ENCODE measurements at places on chromosomes 3 and 15.

GRCh38 chr15:20353966-20354883 is 187.4 kb downstream of the GOLGA6L6 start:
- DNase-seq, result no peak

GRCh38 chr3:50661321-50661837 is 13.3 kb upstream of the DOCK3 start:
- no peak for DNase-seq

GRCh38 chr15:40254452-40254851 is 15.6 kb downstream of the PAK6 start:
- no peak for DNase-seq

DNA sequence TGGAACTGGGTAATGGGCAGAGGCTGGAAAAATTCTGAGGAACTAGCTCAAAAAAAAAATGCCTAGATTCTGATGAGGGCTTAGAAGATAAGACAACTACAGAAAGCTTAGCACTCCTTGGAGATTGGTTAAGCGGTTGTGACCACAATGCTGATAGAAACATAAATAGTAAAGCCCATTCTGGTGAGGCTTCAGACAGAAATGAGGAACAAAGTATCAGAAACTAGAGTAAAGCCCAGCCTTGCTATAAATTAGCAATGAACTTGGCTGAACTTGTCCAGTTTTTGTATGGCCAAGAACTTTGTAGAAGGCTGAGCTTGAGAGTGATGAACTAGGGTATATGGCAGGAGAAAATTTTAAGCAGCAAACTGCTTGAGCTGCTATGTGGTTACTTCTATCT is 25.4 kb downstream of the GOLGB1 start:
- DNase-seq, result no peak

DNA sequence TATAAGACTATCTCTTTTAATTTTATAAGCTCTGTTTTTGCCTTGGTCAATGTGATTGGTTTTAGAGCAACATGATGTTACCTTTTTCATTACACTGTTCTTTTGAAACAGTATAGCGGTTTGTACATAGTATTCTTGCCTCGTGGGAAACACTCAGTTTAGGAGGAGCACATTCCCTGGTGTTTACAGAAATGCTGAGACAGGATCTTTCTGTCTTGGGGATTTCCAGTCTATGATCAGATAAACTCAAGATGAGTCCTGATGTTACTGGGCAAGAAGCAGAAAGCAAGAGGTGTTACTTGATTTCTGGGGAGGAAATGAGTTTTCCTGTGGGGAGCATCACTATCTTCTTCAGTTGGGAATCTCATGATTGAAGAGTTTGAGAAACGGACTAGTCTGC is 2.5 kb downstream of the TMEM266 start:
- no peak for DNase-seq

DNA sequence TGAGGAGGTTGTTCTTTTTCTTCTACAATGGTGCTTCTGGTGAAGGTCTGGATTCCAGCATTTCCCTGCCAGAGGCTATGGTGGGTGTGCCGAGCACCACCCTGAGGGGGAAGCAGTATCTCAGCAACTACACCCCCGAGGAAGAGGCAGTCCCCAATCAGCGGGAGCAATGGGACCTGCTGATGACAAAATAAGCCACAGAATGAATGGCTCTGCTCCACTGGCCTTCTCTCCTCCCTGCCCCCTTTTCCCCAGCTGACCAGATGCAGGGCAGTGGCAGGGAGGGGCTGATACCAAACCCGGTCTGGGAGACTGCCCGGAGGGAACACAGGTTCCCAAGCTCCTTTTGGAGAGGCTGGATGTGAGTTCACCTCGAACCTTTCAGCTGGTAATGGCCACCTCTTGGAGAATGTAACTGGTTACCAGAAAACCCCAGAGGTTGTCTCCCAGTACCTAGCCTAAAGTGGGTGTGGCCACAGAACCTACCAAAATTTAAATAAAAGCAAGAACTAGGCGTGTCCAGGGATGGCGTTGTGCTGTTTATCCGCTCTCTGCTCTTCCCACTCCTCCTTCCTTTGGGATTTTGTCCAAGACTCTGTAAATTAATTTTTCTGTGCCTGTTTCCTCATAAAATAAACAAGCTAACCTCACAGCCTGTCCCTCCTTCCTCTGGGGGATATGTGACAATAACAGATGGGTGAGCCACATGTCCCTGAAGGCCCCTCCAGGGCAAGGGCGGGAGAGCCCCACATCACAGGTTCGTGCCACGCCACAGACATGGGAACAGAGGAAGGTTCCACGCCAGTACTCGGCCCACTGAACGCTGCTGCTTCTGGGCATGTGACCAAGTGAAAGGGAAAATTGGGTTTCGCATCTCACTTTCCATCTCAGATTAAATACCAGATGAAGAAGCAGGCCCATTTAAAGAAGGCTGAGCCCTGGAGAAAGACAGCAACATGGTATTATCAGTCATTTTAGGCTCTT is 35.1 kb upstream of the SPTBN5 start:
- no peak for DNase-seq

- DNase-seq, result no peak
Measured at GRCh38 chr3:33145901-33146580, 32.2 kb downstream of the CRTAP start.

- DNase-seq, result no peak
Measured at GRCh38 chr3:72630969-72631344, 217.3 kb downstream of the SHQ1 start.

DNA sequence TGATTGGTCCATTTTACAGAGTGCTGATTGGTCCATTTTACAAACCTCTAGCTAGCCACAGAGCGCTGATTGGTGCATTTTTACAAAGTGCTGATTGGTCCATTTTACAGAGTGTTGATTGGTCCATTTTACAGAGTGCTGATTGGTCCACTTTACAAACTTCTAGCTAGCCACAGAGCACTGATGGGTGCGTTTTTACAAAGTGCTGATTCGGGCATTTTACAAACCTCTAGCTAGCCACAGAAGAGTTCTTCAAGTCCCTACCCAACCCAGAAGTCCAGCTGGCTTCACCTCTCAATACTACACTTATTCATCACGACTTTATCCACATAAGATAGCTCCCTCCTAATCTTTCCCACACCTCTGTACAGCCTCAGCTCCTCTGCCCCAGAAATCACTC is 899.8 kb downstream of the TUSC7 start:
- DNase-seq, result no peak

DNA sequence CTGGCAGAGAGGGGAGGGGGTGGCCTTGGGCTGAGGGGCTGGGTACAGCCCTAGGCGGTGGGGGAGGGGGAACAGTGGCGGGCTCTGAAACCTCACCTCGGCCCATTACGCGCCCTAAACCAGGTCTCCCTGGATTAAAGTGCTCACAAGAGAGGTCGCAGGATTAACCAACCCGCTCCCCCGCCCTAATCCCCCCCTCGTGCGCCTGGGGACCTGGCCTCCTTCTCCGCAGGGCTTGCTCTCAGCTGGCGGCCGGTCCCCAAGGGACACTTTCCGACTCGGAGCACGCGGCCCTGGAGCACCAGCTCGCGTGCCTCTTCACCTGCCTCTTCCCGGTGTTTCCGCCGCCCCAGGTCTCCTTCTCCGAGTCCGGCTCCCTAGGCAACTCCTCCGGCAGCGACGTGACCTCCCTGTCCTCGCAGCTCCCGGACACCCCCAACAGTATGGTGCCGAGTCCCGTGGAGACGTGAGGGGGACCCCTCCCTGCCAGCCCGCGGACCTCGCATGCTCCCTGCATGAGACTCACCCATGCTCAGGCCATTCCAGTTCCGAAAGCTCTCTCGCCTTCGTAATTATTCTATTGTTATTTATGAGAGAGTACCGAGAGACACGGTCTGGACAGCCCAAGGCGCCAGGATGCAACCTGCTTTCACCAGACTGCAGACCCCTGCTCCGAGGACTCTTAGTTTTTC is 4.9 kb downstream of the ISL2 start:
- DNase-seq, result no peak

GRCh38 chr3:43212914-43213611 is 73.3 kb upstream of the SNRK start:
- DNase-seq, result no peak

GRCh38 chr15:78000091-78000926 is 77.2 kb downstream of the TBC1D2B start:
- peak; percentile 58 for DNase-seq

GRCh38 chr15:101765772-101766456 is 37.4 kb upstream of the OR4F6 start:
- DNase-seq, result no peak

Data from stimulated activated CD8-positive, alpha-beta memory T cell treated with anti-CD3 and anti-CD28 coated beads, Interleukin-4, amount 100 ng/mL, for 24 hours (primary cell).